Forelimb muscle (tissue), 1 donor: ENCODE measurements at places on chromosomes 13 and 19.

GRCh38 chr19:23440207-23440606 is 44.9 kb upstream of the ZNF91 start:
- DNase-seq = no peak

GRCh38 chr13:101654883-101655282 is 202.4 kb downstream of the ITGBL1 start:
- no peak for DNase-seq

GRCh38 chr19:311813-312261 is 20.6 kb upstream of the PLPP2 start:
- no peak for DNase-seq

DNA sequence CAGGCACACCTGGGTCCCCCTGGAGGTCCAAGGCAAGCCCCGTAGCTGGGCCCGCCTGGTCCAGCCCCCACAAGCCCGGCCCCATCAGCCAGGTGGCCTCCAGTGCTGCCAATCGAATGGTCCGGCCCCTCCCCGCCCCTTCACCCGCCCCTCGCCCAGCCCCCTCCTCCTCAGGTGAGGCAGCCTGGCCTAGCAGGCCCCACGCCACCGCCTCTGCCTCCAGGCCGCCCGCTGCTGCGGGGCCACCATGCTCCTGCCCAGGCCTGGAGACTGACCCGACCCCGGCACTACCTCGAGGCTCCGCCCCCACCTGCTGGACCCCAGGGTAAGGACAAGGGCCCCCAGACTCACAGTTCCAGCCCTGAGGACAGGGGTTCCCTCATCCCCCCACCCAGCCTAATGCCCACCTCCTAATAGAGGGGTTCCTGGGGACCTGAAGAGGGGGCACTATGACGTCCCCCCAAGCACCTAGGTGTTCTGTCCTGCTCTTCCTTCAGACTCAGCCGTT is at the start of gene HPN:
Gene HPN, plus strand, starts transcription at position 174 of the 508 bp plus-strand sequence. CDS start 786 bp downstream, outside the sequence.
- no peak for DNase-seq

GRCh38 chr13:106795847-106796246 is 227.9 kb upstream of the ARGLU1 start:
- no peak for DNase-seq

DNA sequence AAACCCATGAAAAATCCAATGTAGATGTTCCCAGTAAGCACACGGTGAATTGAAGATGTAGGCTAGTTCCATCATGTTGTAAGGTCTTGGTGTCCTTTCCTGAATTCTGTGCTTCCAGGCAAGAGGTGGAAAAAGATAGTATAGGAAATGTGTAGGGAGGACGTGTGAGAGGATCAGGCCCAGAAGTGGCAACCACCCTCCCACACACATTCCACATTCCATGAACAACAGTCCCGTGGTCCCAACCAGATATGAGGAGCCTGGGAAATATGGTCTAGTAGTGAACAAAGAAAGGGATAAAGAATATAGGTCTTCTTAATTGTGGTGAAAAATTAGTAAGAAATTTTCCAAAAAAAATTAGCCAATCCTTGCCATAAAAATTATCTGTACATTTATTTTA is 1254.2 kb upstream of the SLC10A2 start:
- no peak for DNase-seq
